Left ventricle myocardium superior (tissue), 1 donor: ENCODE measurements at places on chromosomes 4 and X. TPM values are rescaled to one million over a fixed set of nuclear protein-coding genes. Genes with fewer than 3 reads are reported as not detected.

GRCh38 chr4:107834241-107834794 is 9.6 kb downstream of the SGMS2 start:
- DNase-seq = no peak

- no peak for DNase-seq
These were observed 96.0 kb upstream of the NUDT6 start for GRCh38 chr4:123018396-123018775.

DNA sequence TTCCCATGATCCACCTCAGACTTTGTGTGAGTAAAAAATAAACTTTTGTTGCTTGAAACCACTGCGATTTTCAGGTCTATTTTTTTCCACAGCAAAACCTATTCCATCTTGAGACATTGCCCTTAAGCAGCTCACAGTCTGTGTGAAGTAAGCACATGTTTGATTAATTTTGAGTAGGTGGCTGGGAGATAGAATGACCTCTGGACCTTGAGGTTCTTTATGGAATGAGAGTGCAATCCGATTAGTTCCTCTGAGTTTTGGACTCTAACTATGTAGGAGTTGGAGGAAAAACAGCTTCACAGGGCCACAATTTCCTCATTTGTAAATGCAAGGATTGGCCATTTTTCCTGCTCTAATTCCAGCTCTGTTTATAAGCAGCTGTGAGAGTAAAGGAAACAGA is 234.1 kb upstream of the IGFBP7 start:
- DNase-seq = no peak

Gene ZGRF1
- 2.0 TPM for total RNA-seq

GRCh38 chr4:189445613-189446012 is 495.1 kb upstream of the FRG1 start:
- no peak for DNase-seq

GRCh38 chr4:12041828-12042227 is 613.1 kb upstream of the HS3ST1 start:
- DNase-seq = no peak

DNA sequence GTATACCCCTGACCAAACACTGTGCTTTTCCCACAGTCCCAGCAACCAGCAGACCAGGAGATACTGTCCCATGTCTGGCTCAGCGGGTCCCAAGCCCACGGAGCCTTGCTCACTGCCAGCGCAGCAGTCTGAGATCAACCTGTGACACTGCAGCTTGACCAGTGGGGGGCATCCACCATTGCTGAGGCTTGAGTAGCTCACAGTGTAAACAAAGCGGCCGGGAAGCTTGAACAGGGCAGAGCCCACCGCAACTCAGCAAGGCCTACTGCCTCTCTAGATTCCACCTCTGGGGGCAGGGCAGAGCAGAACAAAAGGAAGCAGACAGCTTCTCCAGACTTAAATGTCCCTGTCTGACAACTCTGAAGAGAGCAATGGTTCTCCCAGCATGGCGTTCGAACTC is 58.1 kb downstream of the SLC10A6 start:
- no peak for DNase-seq

Gene EGF
- total RNA-seq = 12.3 TPM

- peak; percentile 53 for DNase-seq
These were observed 9.0 kb upstream of the NSG1 start for GRCh38 chr4:4377732-4378460.

- DNase-seq = no peak
These were observed 100.6 kb downstream of the GC start for GRCh38 chr4:71683309-71683708.

GRCh38 chr4:26141051-26141721 is 179.6 kb upstream of the RBPJ start:
- peak; percentile 38 for DNase-seq

- no peak for DNase-seq
These were observed 856.0 kb downstream of the TRAM1L1 start for GRCh38 chr4:116229420-116229819.

DNA sequence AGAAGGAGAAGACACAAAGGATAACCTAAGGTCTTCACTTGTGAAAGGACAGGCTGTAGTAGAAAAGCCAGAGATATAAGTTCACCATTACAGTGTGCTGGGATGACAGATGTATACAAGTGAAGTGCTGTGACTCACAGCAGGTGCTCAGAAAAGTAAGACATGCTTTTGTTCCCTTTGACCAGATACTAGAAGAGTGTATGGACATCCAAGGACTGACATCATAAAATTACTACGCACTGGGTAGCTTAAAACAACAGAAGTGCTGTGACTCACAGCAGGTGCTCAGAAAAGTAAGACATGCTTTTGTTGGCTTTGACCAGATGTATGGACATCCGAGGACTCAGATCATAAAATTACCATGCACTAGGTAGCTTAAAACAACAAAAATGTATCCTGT is 61.6 kb upstream of the BTC start:
- no peak for DNase-seq

Gene TRIML2
- not detected for total RNA-seq

- no peak for DNase-seq
These were observed 1.4 kb upstream of the CORIN start for GRCh38 chr4:47839259-47839658.

DNA sequence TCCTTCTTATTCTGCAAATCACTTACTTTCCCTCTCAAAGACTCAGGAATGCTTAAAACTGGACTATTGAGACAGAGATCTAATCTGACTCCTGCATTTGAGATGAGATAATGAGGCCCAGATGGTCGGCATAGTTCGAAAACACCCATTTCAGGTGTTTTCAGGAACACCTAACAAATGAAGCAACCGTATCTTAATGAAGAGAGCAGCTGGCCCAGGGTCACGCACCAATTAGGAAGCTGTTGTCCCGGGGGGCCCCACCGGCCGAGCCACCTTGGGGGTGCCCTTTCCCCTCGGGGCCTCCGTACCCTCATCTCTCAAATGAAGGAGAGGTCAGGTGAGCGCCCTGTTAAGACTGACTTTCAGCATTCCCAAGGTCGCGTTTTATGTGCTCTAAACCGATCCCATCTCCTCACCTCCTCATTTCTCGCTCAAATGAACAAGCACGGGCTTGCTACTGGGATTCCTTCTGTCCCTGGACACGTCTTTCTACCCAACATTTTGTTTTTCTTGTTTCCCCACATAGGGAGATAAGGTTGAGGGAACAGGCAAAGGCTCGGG is 824 bp downstream of the LRPAP1 start:
- no peak for DNase-seq

Gene ARMCX2
- total RNA-seq = 27.7 TPM

- DNase-seq = no peak
These were observed 95.4 kb upstream of the FRG1 start for GRCh38 chr4:189845145-189845846.

Gene REELD1
- total RNA-seq = not detected

Gene SPANXD
- not detected for total RNA-seq

DNA sequence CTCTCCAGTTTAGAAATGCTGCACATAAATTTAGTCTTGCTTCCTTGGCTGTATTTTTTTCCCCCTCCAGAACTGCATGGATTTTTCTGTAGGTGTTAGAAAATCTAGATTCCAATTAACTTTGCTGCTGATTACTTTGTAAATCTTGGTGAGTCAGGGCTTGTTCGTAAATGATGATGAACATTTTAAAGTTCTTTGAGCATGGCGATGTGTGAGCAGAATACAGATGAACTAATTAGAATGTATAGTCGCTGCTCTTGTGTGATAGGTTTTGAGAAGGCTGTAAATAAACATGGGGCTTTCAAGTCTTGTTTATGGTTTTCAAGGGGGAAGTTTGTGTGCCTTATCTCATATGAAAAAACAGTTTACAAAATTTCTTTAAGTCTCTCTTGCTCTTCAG is 23.3 kb downstream of the LIMCH1 start:
- no peak for DNase-seq

Gene PASD1
- not detected for total RNA-seq

Gene SHROOM3
- 14.2 TPM for total RNA-seq

Gene NLGN4X
- 3.1 TPM for total RNA-seq

DNA sequence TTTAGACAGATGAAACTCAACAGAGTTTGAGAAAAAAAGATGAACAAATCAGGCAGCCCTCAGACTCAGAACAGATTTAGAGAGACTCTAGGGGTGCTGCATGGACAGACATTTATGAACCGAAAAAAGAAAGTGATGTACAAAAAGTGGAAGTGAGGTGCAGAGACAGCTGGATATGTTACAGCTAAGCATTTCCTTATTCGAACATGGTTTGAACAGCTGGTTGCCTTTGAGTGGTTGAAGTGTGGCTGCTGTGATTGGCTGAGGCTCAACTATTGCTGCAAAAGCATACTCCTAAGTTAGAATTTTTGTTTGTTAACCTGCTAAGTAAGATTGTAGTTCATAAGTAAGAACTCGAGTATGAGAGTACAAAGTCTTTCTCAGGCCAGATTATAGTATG is 331.5 kb upstream of the PABPC4L start:
- no peak for DNase-seq

Gene NDNF
- 9.0 TPM for total RNA-seq

GRCh38 chrX:132219343-132219768 is at the start of gene RAP2C:
Gene RAP2C (minus strand): TSS chrX:132219447. CDS start chrX:132217268, 2,179 bp downstream.
- peak; percentile 81 for DNase-seq

DNA sequence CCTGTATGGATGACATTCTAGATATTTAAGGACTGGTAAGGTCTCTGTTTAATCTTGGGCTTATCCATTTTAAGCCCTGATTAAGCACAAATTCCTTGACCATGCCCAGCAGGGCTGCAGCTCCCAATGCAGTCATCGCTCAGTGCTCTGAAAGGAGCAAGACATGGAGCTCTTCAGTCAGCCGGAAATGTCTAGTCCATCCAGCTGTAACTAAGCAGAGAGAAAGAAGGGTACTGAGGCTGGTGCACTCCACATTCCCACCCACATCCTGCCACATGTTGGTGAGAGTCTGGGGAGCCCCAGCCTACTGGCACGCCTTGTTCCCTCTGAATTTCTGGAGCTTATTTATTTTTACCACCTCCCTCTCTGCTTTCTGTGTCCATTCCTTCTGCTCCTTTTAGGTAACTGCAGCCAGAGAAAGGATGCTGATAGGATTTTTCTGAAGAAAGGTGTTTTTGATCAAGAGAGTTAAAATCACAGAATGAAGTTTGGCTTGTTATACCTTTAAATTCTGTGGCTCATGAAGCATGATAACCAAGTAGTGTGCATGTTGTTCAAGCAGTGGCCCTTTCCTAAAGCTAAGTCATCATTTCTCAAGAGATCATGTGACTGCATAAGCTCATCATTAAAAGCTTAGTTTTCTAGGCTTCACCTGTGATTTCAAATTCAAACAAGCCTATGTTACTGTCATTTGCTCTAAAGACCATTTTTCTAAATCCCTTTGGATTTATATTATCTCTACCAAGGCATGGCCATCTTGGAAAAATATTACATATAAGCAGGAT is 74.0 kb downstream of the GALNT7 start:
- no peak for DNase-seq

- DNase-seq = no peak
These were observed 716.6 kb upstream of the INTU start for GRCh38 chr4:126916049-126916625.

Gene MMRN1
- total RNA-seq = 10.1 TPM

Gene RAB41
- total RNA-seq = not detected

Gene TMEM35A
- 0.30 TPM for total RNA-seq

DNA sequence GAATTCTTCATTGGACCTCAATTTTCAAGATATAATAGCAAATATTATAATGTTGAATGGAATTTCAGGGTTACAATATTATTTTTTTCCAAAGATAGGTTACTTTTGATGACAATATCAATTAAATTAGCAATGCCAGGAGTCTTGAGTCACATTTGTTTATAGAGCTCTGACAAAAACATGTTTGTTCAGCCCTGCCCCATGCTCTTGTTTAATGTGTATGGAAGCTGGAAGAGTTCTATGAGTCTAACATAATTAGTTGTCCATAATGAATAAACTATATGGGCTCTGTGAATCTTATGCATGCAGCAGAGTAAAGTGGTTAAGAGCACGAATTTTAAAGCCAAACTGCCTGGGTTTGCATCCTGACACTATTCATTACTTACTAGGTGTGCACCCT is 22.9 kb upstream of the ALB start:
- DNase-seq = no peak

- DNase-seq = no peak
These were observed 1702.3 kb downstream of the STIM2 start for GRCh38 chr4:28562913-28563312.

Gene ADGRA3
- total RNA-seq = 37.3 TPM

DNA sequence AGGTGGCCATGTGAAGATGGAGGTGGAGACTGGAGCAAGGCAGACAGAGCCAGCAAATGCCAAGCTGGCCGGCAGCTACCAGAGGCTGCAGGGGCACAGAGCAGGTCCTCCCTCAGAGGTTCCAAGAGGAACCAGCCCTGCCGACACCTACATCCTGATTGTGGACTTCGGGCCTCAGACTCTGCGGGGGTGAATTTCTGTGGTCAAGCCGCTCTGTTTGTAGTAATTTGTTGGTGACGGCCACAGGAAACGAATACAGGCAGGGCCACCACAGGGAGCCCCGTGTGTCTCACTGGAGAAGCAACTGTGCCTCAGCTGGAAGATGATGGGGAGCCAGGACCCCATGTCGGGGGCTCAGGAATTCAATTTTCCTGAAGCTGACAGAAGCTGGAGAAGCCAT is 28.3 kb downstream of the ZFYVE28 start:
- no peak for DNase-seq

Gene PCSK1N
- 0.32 TPM for total RNA-seq
